ENCODE measurements at places on chromosomes 3 and 15.

DNA sequence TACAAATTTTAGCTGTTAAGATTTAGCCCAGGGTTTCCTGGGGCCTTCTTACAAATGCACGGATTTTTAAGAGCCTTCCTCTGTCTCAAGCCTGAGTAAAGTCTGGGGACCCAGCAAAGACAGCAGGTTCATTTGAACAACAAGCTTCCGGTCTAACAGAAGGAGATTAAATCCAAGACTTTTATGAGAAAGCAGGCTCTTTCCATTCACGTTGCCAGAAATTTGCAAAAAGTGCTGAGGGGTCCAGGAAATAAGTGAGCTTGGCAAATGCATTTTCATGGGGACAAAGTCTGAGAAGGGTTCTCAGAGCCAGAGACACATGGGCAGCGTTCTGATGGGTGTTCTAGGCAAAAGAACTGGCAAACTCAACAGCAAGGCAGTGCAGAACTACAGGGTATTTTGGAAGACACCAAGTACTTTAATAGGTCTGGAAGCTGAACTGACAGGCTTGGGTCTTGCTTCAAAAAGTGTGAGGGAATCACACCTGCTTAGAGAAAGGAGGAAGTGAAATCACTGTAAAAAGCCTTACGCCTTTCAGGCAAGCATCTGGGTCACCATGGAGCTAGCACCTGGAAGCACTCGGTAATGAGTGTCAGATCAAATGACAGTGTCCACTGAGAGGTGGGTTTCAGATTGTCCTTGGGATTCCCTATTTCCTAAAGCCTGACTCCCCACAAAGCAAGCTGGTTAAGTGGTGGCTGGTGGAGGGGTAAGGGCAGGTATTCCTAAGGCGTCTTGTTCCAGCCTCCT is 115.8 kb upstream of the ARHGEF3 start:
- H3K27me3 ChIP-seq, result no peaks in the 10 kb centered on the region
- peak overlapping the region; percentile 79 for H3K4me3 ChIP-seq
- peaks cover 54% of the 10 kb centered on the region for H3K4me1 ChIP-seq
- no peaks in the 10 kb centered on the region for H3K36me3 ChIP-seq

GRCh38 chr3:191280111-191280510 is 49.1 kb upstream of the CCDC50 start:
- DNase-seq, result no peak
- no peaks in the 10 kb centered on the region for H3K36me3 ChIP-seq
- H3K4me1 ChIP-seq, result no peaks in the 10 kb centered on the region
- H3K27me3 ChIP-seq, result no peaks in the 10 kb centered on the region
- H3K4me3 ChIP-seq, result no peak overlapping the region
- H3K27ac ChIP-seq, result no peak overlapping the region

GRCh38 chr3:17233398-17233800 is 348.6 kb downstream of the PLCL2 start:
- peak; percentile 71 for DNase-seq
- H3K27me3 ChIP-seq, result no peaks in the 10 kb centered on the region
- peaks cover 7% of the 10 kb centered on the region for H3K36me3 ChIP-seq
- no peak overlapping the region for H3K4me3 ChIP-seq

GRCh38 chr3:43298761-43299160 is 12.4 kb downstream of the SNRK start:
- H3K36me3 ChIP-seq, result no peaks in the 10 kb centered on the region
- peaks cover 43% of the 10 kb centered on the region for H3K4me1 ChIP-seq
- no peak overlapping the region for H3K4me3 ChIP-seq
- no peaks in the 10 kb centered on the region for H3K27me3 ChIP-seq
- H3K27ac ChIP-seq, result peak overlapping the region; percentile 79

Data from B cell (primary cell).